ENCODE measurements at places on chromosomes 5 and 9.
A peak's percentile ranks its signal among the peaks of the same experiment; 100 is the strongest.

- no peak for DNase-seq
Measured at GRCh38 chr5:9445826-9446388, 100.0 kb downstream of the SEMA5A start.

- no peak for DNase-seq
Measured at GRCh38 chr5:146018514-146019375, 82.4 kb downstream of the SH3RF2 start.

GRCh38 chr5:112787896-112788295 lies 50.2 kb downstream of the APC start:
- DNase-seq = no peak

GRCh38 chr5:76941000-76941399 lies 11.8 kb upstream of the CRHBP start:
- no peak for DNase-seq

DNA sequence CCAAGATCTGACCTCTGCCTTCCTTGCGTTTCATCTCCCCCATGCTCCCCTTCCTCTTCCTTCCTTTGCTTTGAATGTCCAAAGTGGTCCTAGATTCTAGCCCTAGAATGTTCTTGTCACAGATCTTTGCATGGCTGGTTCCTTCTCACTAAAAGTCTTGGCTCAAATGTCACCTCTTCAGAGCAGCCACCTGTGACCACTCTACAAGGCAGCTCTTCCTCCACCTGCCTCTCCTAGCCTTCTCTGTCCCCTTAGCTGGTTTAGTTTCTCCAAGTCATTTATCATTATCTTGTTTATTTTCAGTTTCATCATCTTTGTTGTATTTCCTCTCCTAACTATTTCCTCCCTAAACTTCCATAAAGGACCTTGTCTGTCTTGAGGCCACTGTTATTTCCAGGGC lies 7.1 kb upstream of the OCLN start:
- DNase-seq = no peak

DNA sequence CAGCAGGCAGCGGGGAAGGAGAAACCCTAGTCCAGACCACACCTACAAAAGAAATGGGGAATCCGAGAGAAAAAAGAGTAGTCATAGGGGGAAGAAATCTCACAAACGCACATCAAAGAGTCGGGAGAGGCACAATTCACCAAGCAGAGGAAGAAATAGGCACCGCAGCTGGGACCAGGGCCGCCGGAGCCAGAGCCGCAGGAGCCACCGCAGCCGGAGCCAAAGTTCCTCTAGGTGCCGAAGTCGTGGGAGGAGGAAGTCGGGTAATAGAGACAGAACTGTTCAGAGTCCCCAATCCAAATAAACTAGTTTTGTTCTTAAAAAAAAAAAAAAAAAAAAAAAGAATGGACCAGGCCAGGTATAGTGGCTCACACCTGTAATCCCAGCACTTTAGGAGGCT lies 29.3 kb downstream of the REEP5 start:
- no peak for DNase-seq

GRCh38 chr5:1161833-1162229 lies 39.6 kb upstream of the SLC6A19 start:
- peak; percentile 54 for DNase-seq

GRCh38 chr9:16750553-16750952 lies 119.9 kb downstream of the BNC2 start:
- no peak for DNase-seq

DNA sequence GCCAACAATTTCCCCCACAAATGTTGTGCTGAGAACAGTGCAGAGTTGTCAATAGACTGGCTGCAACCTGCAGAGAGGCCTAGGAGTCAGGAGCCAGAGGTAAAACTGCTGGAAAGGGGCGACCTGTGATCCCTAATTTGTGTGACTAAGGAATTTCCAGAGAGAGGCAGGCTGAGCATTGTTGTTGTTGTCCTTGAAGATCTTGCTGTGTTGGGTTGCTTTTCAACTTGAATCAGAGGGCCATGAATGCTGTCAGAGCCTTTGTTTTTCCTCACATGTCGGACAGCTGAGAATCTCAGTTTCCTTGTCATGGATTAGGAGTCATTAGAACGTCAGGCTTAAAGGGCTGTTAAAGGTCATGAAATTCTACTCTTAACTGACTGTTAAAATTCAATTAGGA lies 134.6 kb upstream of the ASTN2 start:
- DNase-seq = no peak

DNA sequence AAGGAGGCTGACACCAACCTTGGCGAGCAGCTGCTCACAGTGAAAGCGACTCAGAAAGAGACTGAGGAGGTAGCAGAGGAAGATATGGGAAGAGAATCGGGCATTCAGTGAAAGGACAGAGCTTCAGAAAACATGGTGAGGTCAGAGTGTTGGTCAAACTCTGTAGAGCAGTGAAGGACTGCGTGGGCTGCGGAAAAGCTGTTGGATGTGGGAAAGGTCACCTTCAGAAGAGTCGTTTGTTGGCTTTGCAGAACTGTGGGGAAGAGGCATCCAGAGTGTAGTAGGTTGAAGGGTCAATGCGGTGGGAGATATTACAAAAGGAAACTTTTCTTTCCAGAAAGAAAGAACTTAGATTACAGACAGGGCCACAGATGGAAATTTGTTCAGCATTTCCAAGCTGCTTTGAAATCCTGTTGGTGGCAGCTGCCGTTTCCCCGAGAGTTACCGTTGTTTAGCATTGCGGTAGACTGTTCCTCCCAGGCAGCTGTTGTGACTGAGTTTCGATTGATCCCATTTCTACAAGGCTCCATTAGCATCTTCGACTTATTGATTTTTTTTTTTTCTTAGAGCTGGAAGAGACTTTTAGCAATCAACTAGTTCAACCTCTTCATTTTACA lies 58.3 kb upstream of the AFAP1L1 start:
- DNase-seq = no peak

- no peak for DNase-seq
Measured at GRCh38 chr5:23820765-23821471, 313.5 kb downstream of the PRDM9 start.

DNA sequence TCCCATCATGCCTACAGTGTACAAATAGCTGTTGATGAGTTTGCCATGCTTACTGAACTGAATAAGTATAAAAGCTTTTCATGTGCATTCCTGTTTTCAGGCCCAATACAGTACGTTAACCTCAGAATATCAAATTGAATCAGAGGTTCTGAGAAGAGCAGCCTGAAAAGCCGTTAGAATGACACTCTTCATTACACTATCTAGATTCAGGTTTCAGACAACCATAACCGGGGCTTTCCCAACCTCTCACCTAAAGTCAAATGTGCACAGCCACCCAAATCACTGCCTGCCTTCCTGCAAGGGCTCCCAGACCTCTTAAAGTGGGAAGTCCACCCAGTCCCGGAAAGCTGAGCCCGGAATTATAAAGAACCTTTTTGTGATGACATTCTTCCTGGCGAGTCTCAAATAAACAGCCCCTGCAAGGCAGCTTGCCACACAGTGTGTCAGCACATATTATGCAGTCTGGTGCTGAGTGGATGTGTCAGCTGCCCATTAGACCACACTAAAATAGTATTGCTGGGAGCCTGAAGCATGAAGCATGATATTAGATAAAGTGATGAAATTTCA lies 245.8 kb downstream of the TLE4 start:
- no peak for DNase-seq

DNA sequence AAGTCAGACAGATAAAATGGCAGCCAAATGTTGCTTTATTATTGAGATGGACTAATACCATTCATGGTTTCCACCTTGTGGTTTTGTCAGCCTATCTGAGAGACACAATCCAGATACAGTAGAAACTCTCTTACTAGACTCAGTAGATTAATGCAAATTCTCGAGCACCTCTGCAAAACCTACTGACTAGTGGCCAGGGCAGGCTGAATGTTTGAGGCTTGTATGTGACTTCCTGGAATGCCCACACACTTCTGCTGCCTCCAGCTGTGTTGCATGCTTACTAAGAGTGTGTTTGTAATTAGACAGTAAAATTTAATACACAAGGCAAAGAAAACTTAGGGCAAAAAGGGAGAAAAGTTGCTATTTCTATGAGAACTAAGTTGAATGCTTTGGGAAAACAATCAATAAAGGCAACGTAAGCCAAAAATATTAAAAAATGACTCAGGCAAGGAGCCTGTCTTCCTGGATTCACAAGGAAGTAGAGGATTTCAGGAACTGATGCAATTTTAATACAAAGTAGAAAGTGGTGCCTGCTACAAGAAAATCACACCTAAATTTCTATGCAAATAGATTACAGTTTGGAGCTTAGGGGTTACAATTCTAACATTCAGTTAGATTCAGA lies 30.2 kb upstream of the CCNG1 start:
- no peak for DNase-seq

DNA sequence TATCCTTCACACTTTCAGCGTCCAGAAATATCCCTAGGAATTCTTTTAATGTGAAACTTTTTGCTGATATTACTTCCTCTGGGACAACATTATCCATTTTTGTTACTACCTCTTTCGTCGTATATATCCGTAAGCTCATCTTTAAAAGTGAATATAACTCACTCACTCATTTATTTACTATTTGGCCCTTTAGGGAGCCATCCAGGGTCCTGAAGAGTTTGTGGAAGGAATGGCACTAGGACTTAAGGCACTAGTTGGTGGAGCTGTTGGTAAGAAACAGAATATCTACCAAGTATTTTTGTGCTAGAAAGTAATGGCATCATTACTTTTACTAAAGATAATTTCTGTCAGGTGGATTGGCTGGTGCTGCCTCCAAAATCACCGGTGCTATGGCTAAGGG lies 192.7 kb downstream of the VPS13A start:
- DNase-seq = no peak

DNA sequence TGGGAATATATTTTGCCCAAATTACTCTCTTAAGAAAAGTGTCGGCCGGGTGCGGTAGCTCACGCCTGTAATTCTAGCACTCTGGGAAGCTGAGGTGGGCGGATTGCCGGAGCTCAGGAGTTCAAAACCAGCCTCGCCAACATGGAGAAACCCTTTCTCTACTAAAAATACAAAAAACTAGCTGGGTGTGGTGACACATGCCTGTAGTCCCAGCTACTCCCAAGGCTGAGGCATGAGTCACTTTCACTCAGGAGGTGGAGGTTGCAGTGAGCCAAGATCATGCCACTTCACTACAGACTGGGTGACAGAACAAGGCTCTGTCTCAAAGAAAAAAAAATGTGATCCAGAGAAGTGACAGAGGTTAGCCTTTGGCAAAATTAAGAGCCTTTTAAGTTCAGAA lies 26.4 kb upstream of the TMEM171 start:
- DNase-seq = no peak

DNA sequence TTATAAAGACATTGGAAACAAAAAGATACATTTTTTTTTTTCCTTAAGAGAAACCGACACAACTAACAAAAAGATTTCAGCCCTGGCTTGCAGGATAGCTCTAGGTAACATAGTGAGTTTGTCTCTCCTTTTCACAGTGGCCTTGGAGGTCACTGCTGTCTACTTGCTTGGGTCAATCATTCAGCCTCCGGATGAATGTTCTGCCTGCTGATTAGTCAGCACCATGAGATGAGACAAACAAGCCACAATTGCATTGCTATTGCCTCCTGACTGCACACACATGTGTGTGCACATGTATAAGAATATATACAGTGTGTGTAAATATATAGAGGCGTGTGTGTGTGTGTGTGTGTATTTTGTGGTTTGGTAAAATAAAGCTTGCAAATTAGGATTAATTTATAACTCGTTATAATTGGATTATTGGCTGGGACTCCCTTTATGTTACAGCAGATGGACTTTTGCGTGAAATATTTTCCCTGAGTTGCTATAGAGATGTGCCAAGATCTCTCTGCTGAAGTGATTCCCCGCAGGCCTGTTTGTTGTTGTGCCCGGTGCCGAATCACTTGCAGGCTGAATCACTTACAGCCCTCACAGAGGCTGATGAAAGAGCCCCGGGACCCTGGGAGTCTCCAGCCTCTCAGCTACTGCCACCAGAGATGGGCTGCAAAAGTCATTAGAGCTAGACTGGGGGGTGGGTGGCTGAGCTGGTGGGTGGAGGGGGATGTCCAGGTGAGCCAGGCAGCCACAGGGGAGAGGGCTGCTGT lies 161.2 kb downstream of the FGF18 start:
- DNase-seq = no peak

DNA sequence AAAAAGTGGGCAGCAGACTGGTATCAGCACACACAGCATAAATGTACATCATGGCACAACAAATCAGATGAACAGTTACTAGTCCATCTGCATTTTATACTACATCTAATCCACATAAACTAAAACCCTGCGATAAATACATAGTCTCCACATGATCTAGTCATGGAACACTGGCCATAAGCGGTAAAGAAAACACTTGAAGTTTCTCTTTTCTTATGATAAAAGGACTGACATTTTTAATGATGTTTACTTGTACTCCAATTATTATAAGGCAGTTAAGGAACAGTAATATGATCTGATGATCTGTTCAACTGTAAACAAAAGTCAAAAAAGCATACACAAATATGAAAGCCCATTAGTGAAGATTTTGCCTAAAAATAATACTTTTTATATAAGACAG lies 112.5 kb downstream of the MPDZ start:
- no peak for DNase-seq

GRCh38 chr5:12901696-12902095 lies 997.5 kb upstream of the CTNND2 start:
- no peak for DNase-seq

DNA sequence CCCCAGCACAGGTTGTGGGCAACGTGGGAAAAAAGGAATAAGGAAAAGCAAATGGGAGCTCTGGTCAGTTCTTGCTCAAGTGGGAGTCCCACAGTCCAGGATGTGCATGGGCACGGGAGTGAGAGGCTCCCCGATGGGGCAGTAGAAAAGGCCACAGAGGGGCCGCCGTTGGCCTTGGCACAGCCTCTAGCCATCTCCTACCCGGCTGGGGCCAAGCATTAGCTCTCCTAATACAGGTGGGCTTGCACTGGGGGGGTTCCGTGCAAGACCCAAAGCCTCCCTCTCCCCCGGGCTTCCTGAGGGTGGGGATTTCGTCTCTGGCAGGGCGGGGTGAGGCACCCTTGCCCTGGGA lies 212.2 kb upstream of the MVB12B start:
- DNase-seq = no peak

GRCh38 chr9:33750839-33751339 lies 44.5 kb upstream of the PRSS3 start:
- DNase-seq = no peak

- DNase-seq = no peak
Measured at GRCh38 chr5:118698774-118699173, 289.6 kb downstream of the DTWD2 start.

- no peak for DNase-seq
Measured at GRCh38 chr5:96649251-96649662, 12.9 kb upstream of the CAST start.

Measured in anterior cingulate cortex (tissue), 58 donors.